ENCODE measurements at places on chromosomes 3 and 15.

GRCh38 chr3:12186046-12186445 is 27.3 kb upstream of the TIMP4 start:
- no peak for DNase-seq

DNA sequence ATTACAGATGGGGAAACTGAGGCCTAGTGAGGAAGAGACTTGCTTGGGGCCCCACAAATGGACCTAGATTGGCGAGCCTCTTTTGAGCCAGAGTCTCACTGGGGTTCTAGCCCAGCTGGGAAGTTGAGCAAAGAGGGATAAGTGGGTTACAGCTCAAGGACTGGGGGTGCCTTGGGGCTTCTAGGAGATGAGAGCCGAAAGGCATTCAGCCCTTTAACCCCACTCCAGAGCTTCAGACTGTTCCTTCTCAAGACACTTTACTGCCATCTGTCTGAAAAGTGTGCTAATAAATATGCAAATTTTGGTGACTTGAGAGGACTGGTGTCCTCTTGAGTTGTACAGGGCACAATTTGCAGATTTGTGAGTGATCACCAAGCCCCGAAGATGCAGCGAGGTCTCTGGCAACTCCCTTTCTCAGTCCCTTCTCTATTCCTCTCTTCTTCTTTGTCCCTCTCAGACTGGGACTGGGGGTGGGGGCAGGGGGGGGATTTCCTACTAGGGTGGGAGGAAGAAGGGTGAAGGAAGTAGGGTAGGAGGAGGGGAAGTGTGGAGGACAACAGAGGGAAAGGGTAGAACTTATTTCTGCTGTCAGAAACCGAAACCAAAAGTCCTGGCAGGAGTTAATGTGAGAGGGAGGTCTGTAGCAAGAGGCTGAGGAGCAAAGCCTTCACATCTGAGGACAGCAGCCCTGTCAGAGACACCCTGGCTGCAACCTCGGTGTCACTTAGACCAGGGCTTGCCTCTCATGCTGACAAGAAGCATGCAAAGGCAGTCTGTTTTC is 16.2 kb upstream of the ANKDD1A start:
- DNase-seq, result no peak

GRCh38 chr3:56811546-56812202 is 9.9 kb upstream of the ARHGEF3 start:
- DNase-seq, result no peak

DNA sequence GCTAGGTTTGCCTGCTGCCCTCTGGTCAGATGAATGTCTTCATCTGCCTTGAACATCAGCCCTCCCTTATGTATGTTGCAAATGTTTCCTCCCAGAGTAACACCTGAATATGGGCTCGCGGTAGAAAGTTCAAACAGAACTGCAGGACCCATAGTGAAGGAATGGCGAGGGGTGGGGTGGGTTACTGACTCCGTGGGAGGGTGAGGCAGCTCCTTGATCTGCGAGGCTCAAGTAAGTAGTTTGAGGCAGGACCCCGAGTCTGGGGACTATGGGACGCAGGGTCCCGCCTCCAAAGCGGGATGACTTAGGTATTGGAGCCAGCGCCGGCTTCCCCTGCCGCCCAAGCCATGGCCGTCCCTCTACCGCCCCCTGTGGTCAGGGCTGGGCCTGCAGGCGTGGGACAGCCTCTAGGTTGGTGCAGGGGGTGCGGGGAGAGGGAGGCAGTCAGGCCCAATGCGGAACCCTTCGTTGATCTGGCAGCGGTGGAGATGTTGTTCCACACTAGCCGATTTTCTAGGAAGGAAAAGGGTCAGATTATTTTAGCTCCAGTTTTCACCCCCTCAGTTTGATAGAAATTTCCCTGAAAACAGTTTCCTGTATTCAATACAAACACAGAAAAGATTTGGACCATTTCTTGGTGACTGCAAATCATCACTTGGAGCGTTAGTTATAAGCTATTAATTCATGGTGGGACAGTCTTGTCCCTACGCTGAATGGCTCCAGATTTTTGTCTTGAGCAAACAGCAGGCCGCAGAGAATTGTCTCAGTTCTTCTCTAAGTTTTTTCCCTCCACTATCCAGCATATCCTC is 72.3 kb downstream of the CORO2B start:
- no peak for DNase-seq

Data from ureter (tissue), 1 donor.